ENCODE measurements at places on chromosomes 5 and 9. TPM values are rescaled to one million over a fixed set of nuclear protein-coding genes. Genes with fewer than 3 reads are reported as not detected.

ISL1 gene
- total RNA-seq: 0.05 TPM

FGF10 gene
- not detected for total RNA-seq

PCSK1 gene
- total RNA-seq: 0.16 TPM

EIF4E1B gene
- not detected for total RNA-seq

AGXT2 gene
- not detected for total RNA-seq

SLC25A2 gene
- total RNA-seq: not detected

SLC27A6 gene
- not detected for total RNA-seq

PCDHGB7 gene
- 0.08 TPM for total RNA-seq

CCNO gene
- 4.3 TPM for total RNA-seq

WNT8A gene
- total RNA-seq: not detected

All from A549 treated with Hydrocortisone at 1 μM for 4 hours (cell line).